ENCODE measurements at places on chromosomes 6 and 20.

DNA sequence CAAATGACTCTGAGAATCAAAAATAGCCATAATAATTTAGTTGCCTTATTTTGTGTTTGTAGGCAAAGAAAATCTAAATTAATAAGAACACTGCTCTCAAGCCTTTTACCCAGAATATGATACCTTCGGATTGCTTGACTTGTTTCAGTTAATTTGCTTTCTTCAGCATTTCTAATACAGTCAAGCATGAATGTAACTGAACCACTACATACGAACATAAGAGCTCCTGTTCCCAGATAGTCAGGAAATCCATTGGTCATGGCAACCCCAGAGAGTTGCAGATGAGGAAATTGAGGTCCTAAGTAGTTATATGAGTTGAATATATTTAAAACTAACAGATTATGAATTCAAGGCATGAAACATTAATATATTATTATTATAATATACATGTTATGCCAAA, 2.9 kb downstream of the FRK start:
- no peak for DNase-seq

GRCh38 chr6:19866985-19867627, 29.9 kb downstream of the ID4 start:
- DNase-seq: no peak

DNA sequence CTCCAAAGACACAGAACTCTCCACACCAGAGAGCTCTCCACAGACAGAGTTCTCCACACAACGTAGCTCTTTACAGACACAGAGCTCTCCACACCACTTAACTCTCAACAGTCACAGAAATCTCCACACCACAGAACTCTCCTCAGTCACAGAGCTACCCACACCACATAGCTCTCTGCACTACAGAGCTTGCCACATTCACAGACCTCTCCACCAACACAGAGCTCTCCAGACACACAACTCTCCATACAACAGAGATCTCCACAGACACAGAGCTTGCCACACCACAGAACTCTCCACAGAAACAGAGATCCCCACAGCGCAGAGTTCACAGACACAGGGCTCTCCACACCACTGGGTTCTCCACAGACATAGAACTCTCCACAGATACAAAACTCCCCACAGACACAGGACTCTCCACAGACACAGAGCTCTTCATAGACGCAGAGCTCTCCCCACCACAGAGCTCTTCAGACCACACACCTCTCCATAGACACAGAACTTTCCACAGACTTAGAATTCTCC, 52.5 kb downstream of the ERMARD start:
- no peak for DNase-seq

GRCh38 chr6:41164551-41165120, 1.7 kb upstream of the TREM2 start:
- no peak for DNase-seq

DNA sequence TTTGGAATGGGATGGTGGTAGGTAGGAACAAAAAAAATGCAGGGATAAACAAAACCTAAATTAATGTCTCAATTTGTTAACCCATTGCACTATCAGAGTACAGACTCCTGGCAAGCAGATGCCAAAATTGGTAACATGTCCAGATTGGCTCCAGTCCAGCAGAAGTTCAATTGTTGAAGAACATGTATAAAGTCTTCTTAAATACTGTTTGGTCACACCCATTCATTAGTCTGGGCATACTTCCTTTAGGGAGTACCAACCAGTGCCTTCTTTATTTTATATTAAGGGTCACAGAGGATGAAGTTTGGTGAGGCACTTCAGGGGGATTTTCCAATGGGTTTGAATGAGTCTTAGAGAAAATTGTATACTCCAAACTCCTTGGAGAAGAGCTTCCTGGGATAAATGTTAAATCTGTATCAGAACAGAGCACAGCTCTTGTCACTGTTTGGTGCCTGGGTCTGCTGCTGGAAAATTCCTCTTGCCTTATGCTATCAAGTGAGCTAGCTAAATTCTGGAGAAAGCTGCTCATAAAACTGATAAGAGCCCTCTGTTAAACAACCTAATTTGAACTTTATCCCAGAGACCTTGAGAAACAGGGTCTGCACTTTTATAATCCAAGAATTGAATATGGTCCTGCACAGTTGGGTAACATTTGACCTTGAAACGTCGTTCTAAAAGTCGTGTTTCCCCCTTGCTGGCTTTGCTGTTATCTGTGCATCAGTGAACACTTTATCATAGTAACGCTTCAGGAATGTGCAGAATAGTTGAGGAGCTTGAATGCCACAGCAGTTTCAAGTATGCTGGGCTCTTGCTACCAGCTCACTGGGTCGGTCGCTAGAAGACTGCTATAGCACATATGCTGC, 334.1 kb upstream of the CITED2 start:
- no peak for DNase-seq

- no peak for DNase-seq
Observed at GRCh38 chr20:10671221-10671918, 2.4 kb downstream of the JAG1 start.

DNA sequence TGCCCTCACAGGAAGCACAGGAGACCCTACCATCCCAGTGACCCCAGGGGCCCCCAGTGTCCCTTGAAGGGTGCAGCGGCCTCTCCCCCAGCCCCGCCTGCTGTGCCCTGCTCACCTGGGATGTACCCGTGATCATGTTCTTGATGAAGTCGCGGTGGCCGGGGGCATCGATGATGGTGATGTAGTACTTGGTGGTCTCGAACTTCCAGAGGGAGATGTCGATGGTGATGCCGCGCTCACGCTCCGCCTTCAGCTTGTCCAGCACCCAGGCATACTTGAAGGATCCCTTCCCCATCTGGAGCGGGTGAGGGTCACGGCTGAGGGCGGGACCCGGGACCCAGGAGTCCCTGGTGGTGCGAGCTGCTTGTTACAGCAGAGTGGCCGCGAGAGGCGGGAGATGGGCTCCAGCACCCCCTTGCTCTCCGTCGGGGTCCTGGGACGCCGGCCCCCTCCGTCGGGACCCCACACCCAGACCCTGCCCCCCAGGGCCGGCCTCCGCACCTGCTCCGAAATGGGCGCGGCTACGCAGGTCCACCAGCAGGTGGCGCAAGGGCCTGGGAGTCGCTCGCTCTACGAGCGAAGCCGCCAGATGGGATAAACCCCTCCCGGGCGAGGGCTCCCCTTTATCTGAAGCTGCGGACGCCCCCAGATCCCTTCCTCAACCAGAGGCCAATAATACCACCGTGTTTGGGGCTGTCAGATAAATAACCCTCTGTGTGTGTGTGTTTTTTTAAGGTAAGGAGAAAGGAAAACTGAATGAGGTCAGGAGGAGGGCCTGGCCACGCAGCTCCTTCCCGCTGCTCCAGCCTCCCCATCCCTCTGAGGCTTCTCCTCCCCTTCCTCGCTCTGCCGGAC, 2.9 kb downstream of the EEF1A2 start:
- peak; percentile 73 for DNase-seq

GRCh38 chr20:59613861-59614260, 9.5 kb downstream of the PHACTR3 start:
- DNase-seq: no peak

GRCh38 chr20:9348316-9348715, 166.1 kb upstream of the LAMP5 start:
- no peak for DNase-seq

- no peak for DNase-seq
Observed at GRCh38 chr20:44029848-44030230, 115.2 kb downstream of the TOX2 start.

- no peak for DNase-seq
Observed at GRCh38 chr6:93849857-93850256, 430.5 kb upstream of the EPHA7 start.

- DNase-seq: no peak
Observed at GRCh38 chr6:111993342-111993741, 60.6 kb upstream of the CCN6 start.

- DNase-seq: no peak
Observed at GRCh38 chr20:56925831-56926170, 296.7 kb downstream of the TFAP2C start.

- DNase-seq: no peak
Observed at GRCh38 chr6:128723667-128724066, 159.3 kb upstream of the LAMA2 start.

- DNase-seq: no peak
Observed at GRCh38 chr6:148711833-148712654, 34.8 kb upstream of the UST start.

GRCh38 chr20:59703046-59703445, 98.7 kb downstream of the PHACTR3 start:
- DNase-seq: no peak

GRCh38 chr20:60516442-60516841, 558.2 kb downstream of the CDH26 start:
- DNase-seq: no peak
